ENCODE measurements at places on chromosomes 3 and 15. TPM values are rescaled to one million over a fixed set of nuclear protein-coding genes. Genes with fewer than 3 reads are reported as not detected.

The UPK1B gene
- 179 TPM for total RNA-seq

The GOLGA8M gene
- total RNA-seq, result not detected

The COX17 gene
- 37.3 TPM for total RNA-seq

The ACSBG1 gene
- total RNA-seq, result not detected

The KIF15 gene
- total RNA-seq, result 6.9 TPM
